Activated CD4-positive, CD25-positive, alpha-beta regulatory T cell treated with anti-CD3 and anti-CD28 coated beads, Interleukin-2, amount 50 U/mL, for 16 hours (primary cell): ENCODE measurements at places on chromosomes 6 and 20.
A peak's percentile ranks its signal among the peaks of the same experiment; 100 is the strongest.

GRCh38 chr6:26328265-26328844 lies 36.6 kb upstream of the BTN3A2 start:
- no peak for DNase-seq

DNA sequence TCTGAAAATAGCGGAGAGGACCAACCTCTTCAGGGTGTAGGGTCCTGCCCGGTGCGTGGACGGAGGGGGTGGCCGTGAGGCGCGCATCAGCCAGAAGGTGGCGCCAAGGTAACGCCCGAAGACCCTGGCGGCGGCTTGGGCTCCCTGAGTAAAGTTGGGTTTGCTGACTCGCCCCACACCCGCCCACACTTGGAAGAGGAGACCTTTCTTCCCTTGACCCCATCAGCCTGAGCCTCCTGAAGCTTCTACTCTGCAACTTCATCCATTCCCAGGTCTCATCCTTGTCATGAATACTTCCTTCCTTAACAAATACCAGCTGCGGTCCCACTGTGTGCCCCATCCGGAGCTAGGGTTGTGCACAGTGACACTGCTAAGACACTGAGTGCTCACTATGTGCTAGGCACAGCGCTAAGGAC lies 14.6 kb downstream of the CD40 start:
- DNase-seq: peak; percentile 34

- DNase-seq: no peak
Observed at GRCh38 chr20:62607366-62608217, 34.7 kb upstream of the SLCO4A1 start.

DNA sequence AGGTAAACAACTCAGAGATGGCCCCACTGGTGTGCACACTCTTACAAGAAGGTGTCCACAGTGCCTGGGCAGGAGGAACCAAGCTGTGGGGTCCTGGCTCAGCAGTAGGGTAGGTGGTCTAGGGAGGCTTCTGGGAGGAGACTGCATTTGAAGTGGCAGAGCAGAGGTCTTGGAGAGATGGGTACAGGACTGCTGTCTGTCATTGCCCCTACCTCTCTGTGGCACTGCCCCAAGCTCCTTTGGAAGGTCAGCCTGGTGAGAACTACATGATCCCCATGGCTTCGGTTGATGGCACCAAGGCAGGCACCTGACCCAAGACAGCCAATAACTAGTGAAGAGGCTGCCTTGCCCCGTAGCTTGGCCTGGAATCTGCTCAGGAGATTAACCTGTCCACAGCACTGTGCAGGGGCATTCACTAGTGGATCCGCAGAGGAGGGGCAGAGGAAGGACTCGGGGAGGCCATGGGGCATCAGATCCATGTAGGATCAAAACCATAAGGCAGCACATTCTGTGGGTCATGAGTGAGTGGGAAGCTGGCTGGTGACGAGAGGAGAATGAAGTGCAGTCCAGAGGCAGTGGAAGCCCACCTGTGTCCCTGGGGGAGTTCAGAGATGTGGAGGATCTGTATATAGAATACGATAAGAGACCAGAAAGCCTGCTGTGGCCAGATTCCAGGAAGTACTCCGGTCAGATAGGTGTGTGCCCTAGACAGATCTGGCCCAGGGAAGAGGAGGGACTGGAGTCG lies 162.0 kb downstream of the GRM4 start:
- DNase-seq: no peak

- no peak for DNase-seq
Observed at GRCh38 chr6:97282238-97282725, 734 bp downstream of the MMS22L start.

- DNase-seq: no peak
Observed at GRCh38 chr6:5294392-5295211, 33.3 kb downstream of the FARS2 start.

- DNase-seq: no peak
Observed at GRCh38 chr6:106257195-106257594, 68.4 kb downstream of the ATG5 start.

DNA sequence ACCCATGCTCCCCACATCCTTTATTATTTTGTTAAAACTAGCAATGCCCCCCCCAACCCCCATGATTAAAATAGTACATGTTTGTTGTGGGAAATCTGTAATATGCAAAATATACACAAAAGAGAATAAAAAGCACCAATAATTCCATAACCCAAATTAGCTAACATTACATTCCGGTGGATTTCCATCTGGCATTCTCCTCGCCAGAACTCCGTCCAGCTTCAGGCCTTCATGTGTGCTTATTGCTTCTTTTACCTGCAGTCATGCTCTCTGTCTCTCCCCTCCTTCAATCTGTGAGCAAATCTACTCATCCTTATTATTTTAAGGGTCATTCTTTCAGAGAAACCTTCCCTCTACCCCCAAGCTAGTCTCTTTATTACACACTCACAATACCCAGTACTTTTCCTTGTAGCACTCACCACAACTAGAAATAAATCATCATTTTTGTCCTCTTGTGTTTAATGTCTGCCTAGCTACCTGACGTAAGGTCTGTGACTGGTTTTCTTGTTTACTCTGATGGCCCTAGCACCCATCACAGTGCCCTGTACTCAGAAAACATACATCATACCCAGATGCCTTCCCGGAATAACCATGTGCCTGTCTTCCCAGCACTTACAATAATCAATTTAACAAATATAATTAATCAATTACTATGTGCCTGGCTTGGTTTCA lies 25.6 kb upstream of the IER3 start:
- no peak for DNase-seq

- no peak for DNase-seq
Observed at GRCh38 chr6:142942805-142943227, 2.2 kb downstream of the HIVEP2 start.

DNA sequence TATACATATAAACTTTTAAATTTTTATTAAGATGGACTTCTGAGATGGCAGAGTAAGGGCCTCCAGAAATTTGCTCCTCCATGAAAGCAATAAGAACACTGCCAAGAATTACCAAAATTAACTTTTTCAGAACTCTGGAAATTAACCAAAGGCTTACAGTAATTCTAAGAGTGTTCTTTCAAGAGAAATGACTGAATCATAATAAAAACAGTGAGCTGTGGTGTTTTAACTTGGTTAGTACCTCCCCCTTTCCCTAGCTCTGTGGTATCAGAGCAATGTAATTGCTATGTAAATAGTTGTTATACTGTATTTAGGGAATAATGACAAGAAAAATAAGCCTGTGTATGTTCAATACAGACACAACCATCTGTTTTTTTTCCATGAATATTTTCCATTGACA lies 19.0 kb downstream of the HECA start:
- DNase-seq: no peak

DNA sequence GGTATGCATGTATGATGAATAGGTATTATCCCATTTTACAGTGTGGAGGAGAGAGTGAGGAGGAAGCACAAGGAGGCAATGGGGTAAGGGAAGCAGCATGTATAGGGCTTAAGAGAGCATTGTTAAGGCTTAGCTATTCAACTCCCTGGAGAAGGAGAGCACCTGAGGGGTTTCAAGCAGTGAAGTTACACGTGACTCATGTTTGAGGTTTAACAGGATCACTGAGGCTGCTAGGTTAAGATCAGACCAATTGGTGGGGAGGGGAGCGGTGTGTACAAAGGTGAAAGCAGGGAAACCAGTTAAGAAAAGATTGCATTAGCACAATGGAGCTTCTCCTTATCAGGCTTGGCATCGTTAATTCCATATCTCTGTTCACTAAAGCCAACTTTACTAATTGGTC lies 64.4 kb upstream of the NHSL1 start:
- DNase-seq: no peak

- no peak for DNase-seq
Observed at GRCh38 chr20:50379049-50379990, 130.9 kb upstream of the PTPN1 start.

DNA sequence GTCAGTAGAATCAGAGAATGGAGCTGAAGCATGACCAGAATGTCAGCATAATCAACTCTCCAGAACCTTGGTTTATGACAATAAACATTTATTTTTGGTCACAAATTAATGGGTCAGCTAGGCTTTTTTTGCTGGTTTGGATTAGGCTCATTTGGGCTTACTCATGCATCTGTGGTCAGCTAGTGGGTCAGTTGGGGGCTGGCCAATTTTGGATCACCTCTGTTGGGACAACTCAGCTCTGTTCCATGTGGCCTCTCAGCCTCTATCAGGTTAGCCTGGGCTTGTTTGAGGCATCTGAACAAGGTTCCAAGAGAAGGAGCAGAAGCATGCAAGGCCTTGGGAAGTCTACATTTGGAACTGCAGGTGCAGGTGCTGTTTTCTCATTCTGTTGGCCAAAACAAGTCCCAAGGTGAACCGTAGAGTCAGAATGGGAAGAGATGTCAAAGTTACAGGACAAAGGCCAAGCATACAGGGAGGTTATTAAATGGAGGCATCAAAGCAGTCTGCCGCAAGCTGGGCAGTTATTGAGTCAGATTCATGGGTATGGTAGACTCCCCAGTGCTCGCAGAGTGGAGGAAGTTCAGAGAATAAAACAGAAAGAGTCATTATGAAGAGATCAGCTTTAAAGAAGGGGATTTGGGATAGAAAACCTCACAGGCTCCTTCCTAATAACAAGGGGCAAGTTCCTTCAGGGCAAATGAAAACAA lies 173.0 kb downstream of the PLCB4 start:
- no peak for DNase-seq

- DNase-seq: no peak
Observed at GRCh38 chr6:1485678-1486077, 96.3 kb downstream of the FOXF2 start.

DNA sequence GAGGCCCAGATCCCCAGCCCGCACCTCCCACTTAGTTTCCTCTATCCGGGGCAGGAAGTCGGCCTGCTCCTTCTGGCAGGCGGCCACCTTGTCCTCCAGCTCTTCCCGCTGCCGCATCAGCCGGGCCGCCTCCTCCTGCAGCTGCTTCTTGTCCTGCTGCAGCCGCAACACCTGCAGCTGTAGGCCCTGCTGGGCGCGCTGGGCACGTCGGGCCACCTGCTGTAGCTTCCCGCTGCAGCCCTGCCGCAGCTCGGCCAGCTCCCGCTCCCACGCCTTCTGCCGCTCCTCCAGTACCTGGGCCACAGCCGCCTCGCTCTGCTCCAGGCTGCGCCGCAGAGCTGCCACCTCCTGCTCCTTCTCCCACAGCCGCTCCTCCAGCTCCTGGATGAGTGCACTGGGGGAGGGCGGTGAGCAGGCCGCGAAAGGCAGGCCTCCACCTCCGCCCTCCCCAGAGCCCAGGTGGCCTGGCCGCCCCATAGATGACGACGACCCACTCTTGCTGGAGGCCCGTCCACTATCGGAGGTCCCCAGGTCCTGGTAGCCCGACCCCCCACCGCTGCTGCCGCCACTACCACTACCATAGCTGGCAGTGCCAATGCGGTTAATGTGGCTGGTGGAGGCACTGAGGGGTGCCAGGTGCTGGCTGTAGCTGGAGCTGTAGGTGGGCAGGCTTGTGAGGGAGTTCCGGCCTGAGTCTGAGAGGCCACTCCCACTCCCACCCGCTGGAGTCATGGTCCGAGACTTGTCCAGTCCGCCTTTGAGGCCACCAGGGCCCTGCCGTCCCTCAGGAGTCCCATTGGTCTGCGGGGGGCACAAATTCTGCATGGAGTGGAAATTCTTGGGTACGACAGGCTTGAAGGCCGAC lies 6.0 kb upstream of the FASTKD5 start:
- DNase-seq: no peak

DNA sequence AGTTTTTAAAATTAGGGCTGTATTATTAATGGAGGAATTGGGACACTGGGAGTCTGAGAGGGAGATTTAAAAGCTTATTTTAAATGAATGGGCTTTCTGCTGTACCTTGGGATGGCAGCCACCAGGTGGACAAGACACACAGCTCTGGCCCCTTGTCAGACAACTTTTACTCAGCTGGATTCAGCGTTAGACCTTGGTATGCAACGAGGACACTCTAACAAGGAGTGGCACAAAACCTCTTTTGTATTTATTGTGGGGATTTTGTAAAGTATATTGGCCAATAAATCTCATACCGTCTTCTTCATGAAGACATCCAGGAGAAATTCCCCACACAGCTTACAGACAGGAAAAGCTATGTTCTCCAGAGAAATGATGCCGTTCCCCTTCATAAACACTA lies 105.7 kb downstream of the LCA5 start:
- no peak for DNase-seq

DNA sequence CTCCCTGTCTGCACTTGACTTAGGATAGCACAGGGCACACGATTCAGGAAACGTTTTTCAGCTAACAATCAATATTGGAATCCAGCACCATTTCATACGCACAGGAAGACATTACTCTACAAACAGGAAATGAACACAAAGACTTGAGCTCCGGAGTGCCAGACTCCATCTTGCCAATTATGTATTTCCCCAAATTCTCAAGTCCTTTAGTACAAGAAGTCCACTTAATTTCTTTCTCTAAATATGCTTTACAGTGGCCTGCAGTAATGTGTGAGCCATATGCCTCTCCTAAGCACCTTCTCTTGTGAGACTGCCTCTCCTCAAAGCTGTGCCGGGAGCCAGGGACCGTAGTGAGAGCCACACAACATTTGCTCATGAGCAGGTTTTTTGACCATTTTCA lies 168.2 kb downstream of the THBS2 start:
- DNase-seq: no peak

- no peak for DNase-seq
Observed at GRCh38 chr20:47543006-47543431, 41.3 kb downstream of the NCOA3 start.

DNA sequence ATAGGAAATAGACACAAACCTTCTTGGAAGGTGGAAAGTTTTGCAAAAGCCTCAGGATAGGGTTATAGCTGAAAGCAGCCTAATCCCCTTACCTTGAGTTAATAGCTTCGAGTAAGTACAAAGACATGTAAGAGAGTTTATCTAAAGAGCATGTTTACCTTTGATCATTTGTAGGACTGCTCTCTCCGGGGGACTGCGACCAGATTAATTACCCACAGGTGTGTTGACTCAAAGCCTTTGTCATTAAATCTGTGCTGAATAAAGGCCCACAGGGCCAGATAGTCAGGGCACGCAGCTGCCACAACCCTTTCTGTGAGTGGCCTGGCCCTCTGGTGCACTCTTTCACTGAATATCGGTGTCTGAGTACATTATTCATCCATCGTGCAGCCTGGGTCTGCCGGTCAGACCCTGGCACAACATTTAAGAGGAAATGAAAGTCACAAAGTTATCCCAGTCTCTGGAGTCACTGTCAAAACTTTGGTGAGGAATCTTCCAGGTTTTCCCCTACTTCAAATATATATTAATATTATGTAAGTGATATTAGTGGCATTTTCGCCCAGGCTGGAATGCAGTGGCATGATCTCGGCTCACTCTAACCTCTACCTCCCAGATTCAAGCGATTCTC lies 5.4 kb upstream of the MICA start:
- DNase-seq: no peak

GRCh38 chr6:113734982-113735381 lies 122.2 kb upstream of the MARCKS start:
- DNase-seq: no peak

DNA sequence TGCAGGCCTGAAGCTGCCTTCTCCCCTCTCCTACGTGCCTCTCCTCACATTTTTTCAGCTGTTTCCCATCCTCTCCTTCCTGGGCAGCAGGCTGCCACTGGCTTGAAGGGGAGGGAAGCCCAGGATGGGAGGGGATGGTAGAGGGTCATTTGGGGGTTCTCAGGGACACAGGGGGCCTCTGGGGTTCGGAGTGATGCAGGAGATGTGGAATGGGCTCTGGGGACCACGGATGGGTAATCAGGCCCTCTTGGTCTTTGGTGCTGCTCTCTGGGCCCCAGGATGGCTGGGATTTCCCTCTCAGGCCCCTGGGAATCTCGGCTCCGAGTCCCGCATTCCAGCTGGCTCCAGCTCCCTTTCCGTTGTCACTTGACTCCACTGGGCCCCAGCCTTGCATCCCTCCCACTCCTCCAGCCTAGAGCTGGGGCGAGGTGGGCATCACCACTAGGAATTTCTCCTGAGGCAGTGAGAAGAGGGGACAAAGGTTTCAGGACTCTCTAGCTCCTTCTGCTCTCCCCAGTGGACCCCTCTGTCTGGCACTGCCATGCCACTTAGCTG lies 2.0 kb upstream of the DDR1 start:
- DNase-seq: no peak
